Effector CD4-positive, alpha-beta T cell (primary cell): ENCODE measurements at places on chromosomes 2 and 18.
A peak's percentile ranks its signal among the peaks of the same experiment; 100 is the strongest.

GRCh38 chr2:84963692-84964405 is 7.1 kb upstream of the KCMF1 start:
- no peak for DNase-seq

DNA sequence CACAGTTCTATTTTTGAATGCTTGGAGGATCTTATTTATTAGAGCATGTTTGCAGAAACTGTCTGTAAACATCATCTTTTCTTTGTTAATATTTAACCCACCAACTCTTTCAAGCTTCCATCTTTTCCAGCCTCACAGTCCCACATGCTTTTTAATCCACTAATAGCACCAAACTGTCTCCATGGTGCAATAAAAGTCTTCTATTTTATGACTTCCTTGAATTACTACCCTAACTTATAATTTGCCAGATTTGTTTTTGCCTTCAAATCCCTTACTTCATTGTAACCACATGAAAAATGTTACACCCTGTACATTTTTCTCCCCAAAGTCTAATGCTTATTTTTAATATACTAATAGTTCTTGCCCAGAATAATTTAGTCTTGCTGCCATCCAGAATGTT is 792.6 kb downstream of the PLCL1 start:
- no peak for DNase-seq

DNA sequence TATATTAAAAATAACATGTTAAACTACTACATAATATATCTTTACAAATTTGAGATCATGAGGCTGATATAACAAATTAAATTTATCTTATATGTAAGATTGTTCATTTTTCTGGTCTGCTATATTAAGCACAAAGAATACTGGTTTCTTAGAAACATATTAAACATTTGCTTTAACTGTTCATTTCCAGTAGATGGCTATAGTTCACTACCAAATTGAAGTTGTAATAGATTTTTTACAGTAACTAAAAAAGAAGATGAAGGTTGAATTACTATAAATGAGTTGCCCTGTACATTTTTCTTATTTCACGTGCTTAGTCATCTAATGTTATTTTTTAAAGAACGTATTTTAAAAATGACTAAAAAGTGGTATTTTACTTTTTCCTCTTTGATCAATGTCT is 57.0 kb downstream of the ZNF407 start:
- no peak for DNase-seq

DNA sequence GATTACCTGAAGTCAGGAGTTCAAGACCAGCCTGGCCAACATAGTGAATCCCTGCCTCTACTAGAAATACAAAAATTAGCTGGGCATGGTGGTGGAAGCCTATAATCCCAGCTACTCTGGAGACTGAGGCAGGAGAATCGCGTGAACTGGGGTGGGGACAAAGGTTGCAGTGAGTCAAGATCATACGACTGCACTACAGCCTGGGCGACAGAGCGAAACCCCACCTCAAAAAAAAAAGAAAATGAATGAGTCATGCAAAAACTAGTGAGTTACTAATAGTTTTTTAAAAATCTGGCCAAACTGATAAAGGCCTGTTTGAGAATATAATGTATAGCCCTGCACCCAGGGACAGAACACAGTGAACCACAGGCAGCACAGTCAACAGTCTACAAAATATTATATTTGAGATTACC is 17.5 kb downstream of the AFG3L2 start:
- DNase-seq = no peak

GRCh38 chr2:127864877-127865276 is 6.9 kb upstream of the POLR2D start:
- DNase-seq = no peak

GRCh38 chr2:180753809-180754761 is 226.3 kb upstream of the UBE2E3 start:
- no peak for DNase-seq

GRCh38 chr18:9616049-9616448 is 1.7 kb upstream of the PPP4R1 start:
- no peak for DNase-seq

DNA sequence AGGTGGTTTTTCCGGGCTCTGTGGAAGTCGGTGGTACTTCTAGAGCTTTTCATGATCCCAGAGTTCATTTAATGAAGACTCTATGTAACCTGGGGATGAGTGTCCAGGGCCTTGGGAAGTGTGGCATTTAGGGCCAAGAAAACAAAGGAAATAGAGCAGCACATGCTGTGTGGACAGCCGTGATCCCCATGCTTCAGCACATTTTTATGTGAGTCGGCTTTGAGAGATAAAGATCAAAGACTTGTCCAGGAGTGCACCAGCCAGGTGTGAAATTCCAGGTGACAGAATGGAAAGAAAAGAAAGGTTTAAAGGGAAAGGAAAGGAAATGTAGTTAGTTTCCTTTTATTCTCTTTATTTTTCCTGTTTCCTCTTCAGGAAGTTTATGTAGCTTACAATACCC is 258.0 kb upstream of the NRP2 start:
- DNase-seq = no peak

DNA sequence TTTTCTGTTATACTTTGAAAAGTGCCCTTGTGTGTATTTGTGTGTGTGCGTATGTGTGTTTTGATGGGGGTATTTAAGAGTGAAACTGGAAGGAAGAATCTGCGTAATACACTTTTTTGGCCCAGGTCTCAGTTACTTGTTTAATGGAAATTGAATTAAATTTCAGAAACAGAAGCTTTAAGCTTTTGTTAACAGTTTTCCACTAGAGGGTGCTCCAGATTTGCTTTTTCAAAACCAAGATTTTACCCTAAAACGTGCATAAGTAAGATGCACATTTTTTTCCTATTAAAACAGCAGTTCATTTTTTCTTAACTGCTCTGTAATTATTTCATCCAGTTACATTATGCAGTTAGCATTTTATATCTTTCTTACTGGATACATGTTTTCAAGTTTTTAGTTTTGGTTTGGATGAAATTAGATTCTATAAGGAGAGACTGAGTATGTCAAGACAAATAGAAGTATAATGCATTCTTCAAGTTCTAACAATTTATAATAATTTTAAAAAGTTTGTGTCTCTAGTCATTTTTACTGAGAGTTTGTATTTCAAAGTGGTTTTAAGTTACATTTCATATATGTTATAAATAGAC is 97.2 kb downstream of the PIK3C3 start:
- DNase-seq = no peak

GRCh38 chr18:23966909-23967308 is 47.6 kb upstream of the TTC39C start:
- no peak for DNase-seq

GRCh38 chr2:54423213-54423612 is 32.9 kb upstream of the SPTBN1 start:
- DNase-seq = no peak

GRCh38 chr2:155377266-155377680 is 678.8 kb downstream of the KCNJ3 start:
- DNase-seq = no peak

DNA sequence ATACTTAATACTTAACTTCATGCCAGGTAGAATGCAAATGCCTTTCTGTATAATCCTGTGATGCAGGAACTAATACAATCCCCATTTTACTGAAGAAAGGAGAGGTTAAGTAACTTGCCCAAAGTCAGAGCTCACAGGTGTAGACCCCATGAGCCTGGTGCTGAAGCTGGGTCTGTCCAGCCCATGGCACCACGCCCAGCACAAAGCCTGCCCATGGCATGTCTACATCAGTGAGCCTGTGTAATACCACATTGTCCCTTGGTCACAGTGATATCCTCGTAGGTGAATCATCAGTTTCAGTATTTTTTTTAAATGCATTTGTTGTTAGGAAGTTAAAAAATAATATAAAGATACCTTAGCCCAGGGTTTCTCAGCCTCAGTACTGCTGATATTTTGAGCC is 69.9 kb upstream of the MCFD2 start:
- no peak for DNase-seq

GRCh38 chr2:168773719-168774521 is 28.5 kb upstream of the NOSTRIN start:
- DNase-seq = no peak

DNA sequence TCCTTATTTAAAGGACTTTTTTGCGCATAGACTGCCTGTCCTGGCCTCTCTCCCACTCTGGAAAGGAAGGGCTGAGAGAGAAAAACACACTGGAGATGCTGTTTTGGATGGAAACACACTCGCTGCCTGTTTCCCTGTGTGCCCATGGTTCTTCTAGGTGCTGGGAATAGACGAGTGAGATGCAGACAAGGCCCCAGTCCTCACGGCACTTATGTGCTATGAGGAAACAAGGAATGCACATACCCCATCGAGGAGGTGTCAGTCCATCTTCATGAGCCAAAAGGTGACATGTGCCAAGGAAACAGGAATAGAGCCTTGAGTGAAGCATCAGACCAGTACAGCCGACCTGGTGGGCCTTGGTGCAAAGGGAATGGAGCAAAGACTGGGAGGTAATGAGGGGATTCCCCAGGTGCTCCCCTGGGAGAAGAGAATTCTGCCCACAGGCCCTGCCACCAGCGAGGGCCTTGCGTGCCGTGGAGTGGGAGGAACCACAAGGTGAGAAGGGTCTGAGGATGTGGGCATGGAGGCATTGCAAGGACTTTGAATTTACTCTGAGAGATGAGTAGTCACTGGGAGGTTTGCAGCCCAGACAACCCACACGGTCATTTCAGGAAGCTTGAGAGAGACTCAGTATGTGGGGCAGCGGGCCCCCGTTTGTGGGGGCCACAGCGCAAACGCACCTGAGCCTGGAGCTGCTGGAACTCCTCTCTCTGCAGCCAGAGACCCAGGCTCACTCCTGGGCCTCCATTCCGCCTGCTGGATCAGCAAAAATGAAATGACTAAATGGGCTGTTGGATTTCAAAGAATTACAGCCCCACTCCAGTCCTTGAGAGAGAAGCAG is 197.5 kb upstream of the COPS8 start:
- DNase-seq = no peak

- DNase-seq = no peak
Observed at GRCh38 chr2:54030806-54031205, 60.0 kb upstream of the PSME4 start.

DNA sequence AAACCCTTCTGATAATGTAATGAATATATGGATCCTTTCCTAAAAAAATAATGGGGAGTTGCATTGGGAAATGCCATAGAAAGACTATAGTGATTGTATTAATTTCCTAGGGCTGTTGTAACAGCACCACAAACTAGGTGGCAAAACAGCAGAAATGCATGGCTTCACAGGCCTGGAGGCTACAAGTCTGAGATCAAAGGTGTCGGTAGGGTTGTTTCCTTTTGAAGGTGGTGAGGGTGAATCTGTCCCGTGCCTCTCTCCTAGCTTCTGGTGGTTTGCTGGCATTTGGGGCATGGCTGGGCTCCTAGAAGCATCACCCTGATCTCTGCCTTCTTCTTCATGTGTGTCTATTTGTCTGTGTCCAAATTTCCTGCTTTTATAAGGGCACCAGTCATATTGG is 149.7 kb downstream of the INHBB start:
- no peak for DNase-seq

- DNase-seq = no peak
Observed at GRCh38 chr2:128715360-128715759, 396.7 kb upstream of the HS6ST1 start.

DNA sequence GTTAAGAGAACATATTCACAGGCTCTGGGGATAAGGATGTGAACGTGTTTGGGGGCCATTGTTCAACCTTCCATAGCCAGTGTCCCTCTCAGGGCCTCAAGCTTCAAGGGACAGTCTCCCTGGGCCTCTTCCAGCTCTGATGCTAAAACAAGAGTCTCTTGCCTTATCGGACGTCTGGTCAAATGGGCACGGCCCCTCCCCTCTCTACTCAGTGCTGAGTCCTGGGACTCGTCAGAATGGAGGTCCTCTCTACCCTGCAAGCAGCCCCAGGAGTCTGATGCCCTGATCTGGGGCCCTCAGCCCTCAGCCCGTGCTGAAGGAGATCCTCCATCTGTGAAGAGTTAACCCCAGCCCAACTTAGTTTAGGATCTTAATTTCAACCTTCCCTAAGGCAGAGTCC is 198.2 kb downstream of the ZFP36L2 start:
- DNase-seq = no peak

GRCh38 chr2:135948642-135949355 is 36.6 kb downstream of the DARS1 start:
- DNase-seq = peak; percentile 23

DNA sequence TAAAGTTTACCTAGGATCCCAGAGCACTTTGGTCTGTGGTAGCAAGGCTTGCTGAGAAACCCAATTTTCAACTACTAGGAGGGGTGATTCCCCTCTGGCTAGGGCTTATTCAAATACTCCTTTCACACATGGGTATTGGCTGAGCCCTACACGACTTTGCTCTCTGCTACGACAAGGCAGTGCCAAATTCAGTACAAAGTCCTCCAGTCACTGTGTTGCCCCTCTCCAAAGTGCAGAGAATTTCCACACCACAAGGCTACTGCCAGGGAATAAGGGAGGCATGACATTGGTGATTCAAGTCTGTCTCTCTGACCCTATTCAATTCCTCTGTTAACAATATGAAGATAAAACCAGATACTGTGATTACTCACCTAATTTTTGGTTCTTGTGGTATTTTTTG is 38.9 kb downstream of the SYT4 start:
- no peak for DNase-seq

- DNase-seq = peak; percentile 37
Observed at GRCh38 chr2:64143169-64144056, 807 bp downstream of the PELI1 start.

DNA sequence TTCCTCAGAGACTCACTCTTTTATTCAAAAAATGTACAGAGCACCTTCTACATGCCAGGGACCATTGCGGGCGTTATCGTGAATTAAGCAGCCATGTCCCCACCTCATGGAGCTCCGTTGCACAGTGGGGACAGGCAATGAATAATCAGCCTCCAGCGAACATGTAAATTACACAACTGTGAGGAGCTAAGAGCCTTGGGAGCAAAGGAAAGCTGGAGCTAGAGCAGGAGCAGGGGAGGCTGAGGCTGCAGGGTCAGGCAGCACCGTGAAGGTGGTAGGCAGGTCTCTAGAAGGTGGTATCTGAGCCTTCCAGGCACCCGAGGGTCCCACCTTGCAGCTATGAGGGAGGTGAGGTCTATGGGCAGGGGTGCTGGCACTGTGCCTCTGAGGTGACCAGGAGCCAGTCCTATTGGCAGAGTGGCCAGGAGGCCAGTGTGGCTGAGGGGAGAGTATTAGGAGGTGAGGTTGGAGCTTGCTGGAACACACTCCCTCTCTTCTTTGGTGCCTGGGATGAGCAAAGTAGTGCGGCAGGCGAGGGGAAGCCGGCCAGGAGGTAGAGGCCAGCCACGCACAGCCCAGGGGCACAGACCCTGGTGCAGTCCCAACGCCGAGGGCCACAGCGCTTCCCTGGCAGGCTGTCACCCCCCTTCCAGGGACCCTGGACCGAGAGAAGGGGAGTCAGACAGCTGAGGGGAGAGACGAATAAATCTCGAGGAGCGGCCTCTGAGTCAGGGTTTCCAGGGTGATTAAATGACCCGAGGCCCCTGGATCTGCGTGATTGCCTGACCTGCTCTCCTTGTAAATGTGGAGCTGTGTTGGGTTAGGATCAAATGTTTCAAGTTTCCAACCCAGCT is 167.3 kb downstream of the SEPTIN10 start:
- DNase-seq = no peak

GRCh38 chr18:24063121-24063731 is 48.7 kb downstream of the TTC39C start:
- DNase-seq = no peak

GRCh38 chr2:205885492-205886099 is 200.4 kb downstream of the INO80D start:
- peak; percentile 46 for DNase-seq

- DNase-seq = no peak
Observed at GRCh38 chr2:216300906-216301305, 71.4 kb downstream of the MARCHF4 start.

GRCh38 chr2:241540771-241541561 is 17.6 kb upstream of the BOK start:
- DNase-seq = peak; percentile 22
